DND-41 (cell line): ENCODE measurements at places on chromosomes 12 and 14.

DNA sequence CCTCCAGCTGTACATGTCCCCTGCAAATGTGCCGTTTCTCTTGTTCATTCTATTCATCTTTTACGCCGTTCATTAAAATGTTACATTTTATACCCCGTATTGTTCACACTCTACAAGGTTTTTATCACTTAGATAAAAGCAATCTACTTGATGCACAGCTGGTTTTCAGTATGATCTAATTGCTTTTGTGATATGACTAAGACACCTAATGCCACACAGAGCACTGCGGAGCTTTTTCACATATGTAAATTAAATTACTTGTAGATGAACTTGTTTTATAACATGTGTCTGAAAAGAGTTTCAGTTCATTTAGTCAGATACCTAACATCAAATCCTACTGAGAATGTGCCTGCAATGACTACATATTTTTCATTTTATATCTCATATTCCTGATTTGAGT lies 40.9 kb upstream of the RERGL start:
- DNase-seq: no peak

- DNase-seq: no peak
These were observed 505 bp downstream of the HELB start for GRCh38 chr12:66302827-66303169.

DNA sequence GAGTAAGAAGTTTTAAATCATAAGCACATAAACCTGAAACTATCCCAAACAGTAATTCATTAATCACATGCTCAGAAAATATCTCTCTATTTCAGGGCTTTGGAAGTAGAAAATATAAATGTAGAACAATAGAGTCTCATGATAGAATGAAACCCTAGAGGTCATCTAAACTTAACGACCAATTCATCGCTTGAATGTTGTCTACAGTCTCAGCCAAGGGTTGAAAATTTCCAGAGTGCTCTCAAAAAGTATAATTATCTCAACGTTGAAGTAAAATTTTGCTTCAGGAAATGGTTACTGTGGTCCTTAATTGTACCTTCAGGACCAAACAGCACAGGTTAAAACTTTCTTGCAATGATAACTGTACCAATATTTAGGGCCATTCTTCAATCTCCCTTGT lies 1053.6 kb upstream of the SEL1L start:
- no peak for DNase-seq

- DNase-seq: no peak
These were observed 2.4 kb downstream of the MYL2 start for GRCh38 chr12:110917961-110918360.
